ENCODE measurements at places on chromosomes 7 and 10.

DNA sequence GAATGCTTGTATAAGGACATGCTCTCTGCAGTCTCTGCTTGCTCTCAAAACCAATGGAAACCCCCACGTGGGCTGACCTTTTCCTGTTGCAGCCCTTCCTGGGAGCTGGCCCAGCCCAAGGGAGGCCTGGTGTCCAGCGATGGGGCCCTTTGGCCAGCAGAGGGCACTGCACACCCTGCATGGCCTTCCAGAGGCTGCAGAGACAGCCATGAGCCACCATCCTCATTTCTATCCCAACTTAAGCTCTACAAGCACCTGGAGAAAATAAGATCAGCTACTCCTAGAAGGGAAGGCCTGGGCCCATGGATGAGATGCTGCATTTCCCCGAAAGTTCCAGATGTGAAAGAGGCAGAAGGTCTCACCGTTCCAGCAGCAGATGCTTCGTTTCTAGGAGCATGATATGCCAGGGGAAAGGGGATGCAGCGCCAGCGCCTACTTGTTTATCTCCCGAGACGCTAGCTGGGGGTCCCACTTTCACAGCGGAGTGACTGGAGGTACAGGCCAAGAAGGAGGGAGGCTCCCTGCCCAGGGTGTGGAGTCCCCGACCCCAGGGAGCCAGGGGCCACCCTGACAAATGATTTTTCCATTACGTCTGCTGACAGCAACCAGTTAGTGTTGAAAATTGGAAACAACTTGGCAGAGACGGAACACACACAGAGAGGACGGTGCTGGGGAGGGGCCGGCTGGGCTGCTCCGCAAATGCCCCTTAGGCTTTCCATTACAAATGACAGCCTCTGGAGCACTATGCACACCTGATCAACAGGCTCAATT, 106.4 kb downstream of the ZRANB1 start:
- no peak for DNase-seq

GRCh38 chr7:152862856-152863255, 103.3 kb downstream of the ACTR3B start:
- DNase-seq = no peak

- DNase-seq = no peak
Observed at GRCh38 chr10:59606551-59606961, 103.1 kb downstream of the SLC16A9 start.

DNA sequence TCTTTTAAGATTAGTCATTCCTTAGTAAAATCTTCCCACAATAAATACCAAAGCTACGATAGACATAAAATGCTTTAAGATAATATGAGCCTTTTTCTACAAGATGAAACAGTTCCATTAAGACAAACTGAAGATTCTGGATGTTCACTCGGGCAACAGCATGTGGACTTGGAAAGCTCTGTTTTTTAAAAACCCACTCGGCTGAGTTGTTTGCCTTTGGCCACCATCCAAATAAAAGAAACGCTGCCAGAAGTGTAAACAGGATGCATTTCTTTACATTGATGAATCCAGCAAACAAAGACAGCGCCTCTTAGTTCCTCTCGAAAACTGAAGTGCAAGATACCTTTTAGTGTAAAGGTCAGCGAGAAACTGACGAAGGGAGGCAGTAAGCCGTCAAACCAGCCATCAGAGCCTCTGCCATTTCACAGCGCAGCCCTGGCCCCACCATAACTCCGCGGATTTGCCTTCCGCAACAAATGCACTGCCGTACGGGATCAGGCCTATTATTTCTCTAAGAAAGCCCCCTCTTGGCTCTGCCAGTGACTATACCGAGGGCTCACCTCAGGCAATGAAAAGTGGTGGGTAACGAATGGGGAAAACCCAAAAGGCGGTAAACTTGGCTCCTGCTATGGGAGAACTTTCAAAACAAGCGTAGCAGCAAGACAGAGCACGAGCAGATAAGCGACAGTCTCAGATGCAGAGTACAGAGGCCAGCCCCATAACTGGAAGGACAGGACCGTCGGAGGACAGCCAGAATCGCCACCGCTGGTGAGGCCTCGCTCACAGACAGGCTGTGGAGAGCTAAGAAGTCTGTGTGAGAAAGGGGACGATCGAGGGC, 41.4 kb downstream of the GNA12 start:
- no peak for DNase-seq

Measured in stimulated activated CD4-positive, alpha-beta T cell treated with anti-CD3 and anti-CD28 coated beads, Interleukin-1b, Interleukin-23, amount 100 ng/mL, for 1 hour (primary cell).